Right renal pelvis (tissue), 4 donors: ENCODE measurements at places on chromosomes 5 and 9. TPM values are rescaled to one million over a fixed set of nuclear protein-coding genes. Genes with fewer than 3 reads are reported as not detected.

NFIB gene
- polyA plus RNA-seq, result 18.6 TPM

ANKDD1B gene
- polyA plus RNA-seq, result 4.6 TPM

MCC gene
- 31.3 TPM for polyA plus RNA-seq

SPATA31A7 gene
- not detected for polyA plus RNA-seq

TEX48 gene
- polyA plus RNA-seq, result not detected

- no peak for DNase-seq
Measured at GRCh38 chr9:97573482-97574073, 59.6 kb downstream of the TSTD2 start.

DNA sequence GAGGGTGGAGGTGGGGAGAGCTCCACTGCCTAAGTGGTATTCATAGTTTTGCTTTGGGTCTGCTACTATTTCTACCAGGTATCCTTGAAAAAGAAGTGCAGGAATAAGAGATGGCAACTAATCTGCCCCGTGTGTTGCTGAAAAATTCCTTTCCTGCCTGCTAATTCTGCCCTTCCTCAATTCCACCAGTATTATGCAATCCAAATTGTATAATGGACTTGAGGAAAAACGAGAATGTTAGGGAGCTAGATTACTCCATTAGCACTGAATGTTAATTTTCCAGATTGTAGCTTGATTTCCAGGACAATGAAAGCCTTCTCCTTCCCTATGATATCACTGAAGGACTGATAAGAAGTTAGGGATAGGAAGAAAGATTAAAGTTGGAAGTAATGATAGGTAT is 16.9 kb downstream of the ADAM19 start:
- no peak for DNase-seq

DNA sequence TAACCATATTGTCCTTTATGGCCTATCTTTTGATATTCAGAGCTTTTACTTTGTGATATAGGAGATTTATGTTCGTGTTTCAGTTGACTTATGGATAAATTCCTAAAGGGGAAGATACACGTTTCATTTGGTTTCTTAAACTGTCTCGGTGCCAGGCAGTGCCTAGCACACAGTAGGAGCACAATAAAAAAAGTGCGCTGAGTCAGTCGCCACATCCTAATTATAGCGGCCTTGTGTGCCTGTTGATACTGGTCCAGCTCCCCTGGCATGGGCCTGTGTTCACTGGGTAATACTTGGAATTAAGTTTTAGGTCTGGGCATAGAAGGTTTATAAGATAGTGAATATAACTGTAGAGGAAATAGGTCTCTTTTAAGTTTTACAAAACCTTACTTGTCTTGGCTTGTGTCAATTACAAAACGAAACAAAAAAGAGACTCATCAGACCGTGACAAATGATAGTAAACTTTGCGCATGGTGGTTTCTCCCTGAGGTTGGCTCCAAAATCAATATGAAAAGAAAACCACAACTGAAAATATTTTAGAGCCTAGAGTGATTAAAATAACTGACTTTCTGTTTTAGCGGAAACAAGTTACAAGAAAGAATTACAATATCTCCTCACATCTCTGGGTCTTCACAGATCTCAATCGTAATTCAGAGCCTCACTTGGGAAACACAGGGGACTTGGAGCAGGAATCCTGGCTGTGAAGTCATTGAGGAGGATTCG is 84.8 kb downstream of the MVB12B start:
- no peak for DNase-seq

- DNase-seq, result no peak
Measured at GRCh38 chr5:111810112-111810511, 53.1 kb upstream of the NREP start.

DNA sequence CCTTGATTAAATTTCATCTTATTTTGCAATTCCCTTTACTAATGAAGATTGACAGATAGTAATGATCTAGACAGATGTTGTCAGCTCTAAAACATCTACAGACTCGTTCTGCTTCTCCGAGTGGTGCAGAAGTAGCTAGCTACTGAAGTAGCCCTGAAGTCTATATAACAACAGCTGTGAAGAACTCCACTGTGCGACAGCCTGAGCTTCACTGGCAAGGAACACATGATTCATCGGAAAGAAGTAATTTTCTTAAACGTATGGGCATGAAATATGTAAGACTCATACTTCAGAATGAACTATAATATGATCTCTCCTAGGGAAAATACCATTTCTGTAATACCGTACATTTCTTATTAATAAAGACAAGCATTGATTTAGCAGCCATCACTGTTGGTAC is 96.2 kb downstream of the TRPM3 start:
- DNase-seq, result no peak

DNA sequence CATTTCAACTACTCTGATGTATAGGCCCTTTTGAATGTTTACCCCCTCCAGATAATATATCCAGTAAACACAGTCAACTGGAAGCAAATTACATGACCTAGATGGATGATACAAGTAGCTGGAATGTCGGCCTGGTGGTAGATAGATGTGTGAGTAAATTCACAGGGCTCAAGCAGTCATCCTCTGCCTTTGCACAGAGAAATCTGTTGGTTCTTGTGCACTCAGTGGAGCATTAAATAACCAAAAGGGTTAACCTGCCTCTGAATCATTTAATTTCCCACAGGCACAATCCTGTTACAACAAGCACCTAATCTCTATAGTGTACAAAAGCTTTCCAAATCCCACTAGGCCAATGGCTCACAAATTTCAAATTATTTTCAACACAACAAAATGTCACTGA is 668.3 kb downstream of the DNAH5 start:
- no peak for DNase-seq

GRCh38 chr9:135136991-135137832 is 49.7 kb downstream of the OLFM1 start:
- no peak for DNase-seq
